ENCODE measurements at places on chromosomes 11 and 22. TPM values are rescaled to one million over a fixed set of nuclear protein-coding genes. Genes with fewer than 3 reads are reported as not detected.

- DNase-seq: no peak
Observed at GRCh38 chr11:58509748-58510147, 1.8 kb upstream of the OR5B21 start.

Gene RAB3IL1
- 6.6 TPM for polyA plus RNA-seq

DNA sequence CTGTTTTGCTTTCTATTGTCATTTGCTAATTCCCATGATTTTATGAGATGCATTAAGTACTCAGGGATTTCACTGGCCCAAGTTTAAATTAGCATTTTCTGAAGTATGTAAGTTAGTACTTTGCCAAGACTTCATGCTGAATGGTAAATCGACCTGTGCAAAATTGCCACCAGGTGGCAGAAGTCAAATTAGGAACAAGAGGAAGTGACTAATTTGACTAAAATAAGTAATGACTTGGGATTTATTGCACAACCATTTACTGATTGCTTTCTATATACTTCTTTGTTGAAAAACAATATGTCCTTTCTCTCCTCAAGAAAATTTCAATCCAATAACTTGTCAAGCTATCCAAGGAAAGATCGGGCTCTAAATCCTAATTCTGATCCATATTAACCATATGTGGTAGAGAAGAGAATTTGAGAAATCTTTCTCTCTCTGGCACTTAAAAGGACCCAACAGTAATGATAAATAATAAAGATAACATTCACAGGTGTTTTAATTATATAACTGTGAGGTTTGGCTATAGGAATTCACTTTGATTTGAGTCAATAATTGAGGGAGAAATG, 253.7 kb upstream of the CHORDC1 start:
- DNase-seq: no peak

DNA sequence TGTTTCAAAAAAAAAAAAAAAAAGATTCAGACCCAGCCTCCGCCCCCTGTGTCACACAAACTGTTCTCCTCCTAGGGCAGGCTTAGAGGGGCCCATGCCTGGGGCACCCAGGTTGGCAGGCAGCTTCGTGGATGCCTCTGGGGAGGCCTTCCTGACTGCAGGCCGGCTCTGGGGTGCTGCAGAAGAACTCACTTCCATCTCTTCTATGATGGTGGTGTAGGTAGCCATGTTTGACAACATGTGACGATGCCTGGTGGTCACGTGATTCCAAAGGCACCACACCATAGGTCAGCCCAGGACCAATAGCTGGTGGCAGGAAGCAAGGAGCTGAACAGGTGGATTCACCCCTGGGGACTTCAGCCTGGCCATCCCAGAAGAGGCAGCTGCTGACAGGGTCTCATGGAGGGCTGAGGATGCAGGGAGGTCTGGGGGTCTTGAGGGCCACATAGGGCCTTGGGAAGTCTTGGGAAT, 24.1 kb upstream of the CELSR1 start:
- peak; percentile 50 for DNase-seq

Gene ZNF280A
- polyA plus RNA-seq: 2.1 TPM

DNA sequence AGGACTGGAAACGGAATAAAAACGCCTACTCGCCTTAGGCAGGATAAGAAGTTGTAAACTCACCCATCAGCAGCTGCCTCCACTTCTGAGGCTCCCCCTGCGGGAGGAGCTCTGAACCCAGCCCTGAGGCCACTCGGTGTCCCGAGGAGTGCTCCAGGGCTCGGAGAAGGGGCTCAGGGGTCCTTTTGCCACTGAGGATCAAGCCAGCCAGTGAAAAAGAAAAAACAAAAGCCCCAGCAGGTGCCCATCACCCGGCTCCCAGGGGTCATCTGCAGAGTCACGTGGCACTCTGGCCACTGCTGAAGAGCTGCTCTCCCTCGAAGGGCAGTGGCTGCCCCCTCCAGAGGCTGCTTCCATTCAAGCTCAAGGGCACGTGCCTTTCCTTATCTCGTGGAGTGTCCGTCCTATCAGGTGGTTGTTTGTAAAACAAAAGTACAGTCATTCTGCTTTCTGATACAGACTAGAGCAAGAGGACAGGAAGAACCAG, 29.0 kb downstream of the NUP50 start:
- no peak for DNase-seq

GRCh38 chr11:46120346-46121300, 631 bp downstream of the PHF21A start:
- no peak for DNase-seq

DNA sequence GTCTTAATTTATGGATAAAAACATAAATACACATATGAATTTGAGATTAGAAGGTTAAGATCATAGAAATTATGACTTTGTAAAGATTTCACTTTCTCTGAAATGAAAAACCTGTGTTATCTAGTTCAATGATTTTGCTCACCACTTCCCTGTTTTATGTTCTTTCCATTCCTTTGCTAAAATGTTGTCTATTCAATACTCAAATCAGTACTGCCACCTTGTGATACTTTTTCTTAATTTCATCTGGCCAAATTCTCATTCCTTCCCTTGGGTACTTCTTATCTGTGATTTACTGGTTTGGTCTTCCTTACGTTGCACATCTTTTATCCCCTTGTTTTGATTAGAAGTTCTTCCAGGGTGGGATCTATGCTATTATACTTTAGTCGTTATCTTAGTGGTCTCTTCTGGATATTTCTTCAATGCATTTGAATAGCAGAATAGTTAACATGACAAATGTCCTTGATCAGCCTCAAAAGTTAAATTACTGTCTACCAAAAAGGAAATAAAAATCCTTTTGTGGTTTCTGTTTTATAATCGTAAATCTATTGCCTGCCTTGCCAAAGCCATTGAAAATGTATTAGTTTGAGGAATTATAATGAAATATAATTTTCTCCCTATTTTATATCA, 197.0 kb downstream of the PGR start:
- peak; percentile 26 for DNase-seq

Gene MOV10L1
- polyA plus RNA-seq: 0.30 TPM

DNA sequence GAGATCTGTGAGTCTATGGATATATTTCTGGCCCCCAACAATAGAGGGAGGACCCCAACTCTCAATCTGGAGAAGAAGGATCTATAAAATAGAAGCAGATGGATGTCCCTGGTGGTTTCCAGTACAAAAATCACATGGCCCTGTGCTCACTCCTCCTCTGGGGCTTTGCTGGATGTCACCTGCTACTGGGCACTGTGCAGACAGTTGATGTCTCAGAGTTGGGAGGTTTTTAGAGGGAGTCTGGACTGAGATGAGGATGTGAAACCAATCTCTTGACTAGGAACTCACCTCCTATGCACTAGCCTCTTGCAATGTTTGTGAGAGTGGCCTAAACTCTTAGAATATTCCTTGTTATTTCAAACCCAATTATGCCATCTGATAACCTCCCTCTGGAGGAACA, 107.2 kb downstream of the SCN3B start:
- no peak for DNase-seq

- DNase-seq: no peak
Observed at GRCh38 chr11:83982825-83983224, 696.7 kb upstream of the CCDC90B start.

Gene MB
- polyA plus RNA-seq: 6.9 TPM

DNA sequence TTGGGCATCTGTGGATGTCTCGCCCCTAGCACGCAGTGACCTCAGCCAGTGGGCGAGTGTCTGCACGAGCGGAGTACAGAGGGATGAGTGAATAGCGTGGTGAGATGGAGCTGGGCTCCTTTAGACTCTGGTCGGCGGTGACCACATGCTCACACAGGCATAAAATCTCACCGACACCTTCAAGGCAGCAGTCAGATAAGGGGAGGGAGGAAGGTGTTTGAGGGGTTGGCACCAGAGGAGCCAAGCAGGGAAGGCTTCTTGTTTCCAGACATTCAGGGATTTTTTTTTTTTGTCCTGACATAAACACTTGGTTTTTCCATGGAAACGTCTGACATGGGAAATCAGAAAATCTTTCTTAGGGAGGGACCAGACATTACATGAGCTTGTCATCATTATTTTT, 35.8 kb downstream of the GRIK4 start:
- no peak for DNase-seq

GRCh38 chr11:114762408-114762807, 84.1 kb downstream of the NXPE2 start:
- DNase-seq: peak; percentile 15

Gene MS4A12
- not detected for polyA plus RNA-seq

DNA sequence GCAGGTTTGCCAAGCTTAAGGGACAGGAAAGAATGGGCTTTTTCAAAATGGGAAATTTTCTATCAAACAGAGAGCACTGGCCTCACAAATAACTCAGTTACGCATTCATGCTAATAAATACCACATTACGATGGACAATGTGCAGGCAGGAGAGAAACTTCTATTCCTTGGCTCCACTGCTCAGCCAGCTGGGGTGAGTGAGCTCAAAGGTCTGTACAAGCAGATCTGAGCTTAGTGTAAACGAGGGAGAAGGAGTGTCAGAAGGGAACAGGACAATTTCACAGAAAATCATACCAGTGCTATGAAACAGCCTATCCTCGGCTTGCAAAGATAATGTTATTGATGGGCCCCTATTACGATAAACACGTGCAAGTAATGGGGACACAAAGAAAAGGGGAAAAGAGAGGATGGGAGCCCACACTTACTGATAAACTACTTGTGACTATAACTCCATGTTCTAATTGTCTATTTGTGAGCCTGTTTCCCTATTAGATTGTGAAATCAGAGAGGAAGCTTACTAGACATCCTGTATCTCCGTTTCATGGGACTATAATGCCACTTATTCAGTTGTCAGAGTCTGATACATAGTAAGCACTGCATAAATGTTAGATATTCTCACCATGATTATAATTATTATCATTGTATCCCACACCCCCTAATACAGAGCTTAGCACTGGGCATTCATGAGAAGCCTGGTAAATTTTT, 46.3 kb downstream of the AMOTL1 start:
- DNase-seq: no peak

Gene SMC1B
- polyA plus RNA-seq: 0.03 TPM

- no peak for DNase-seq
Observed at GRCh38 chr11:13635290-13635689, 33.2 kb upstream of the FAR1 start.

DNA sequence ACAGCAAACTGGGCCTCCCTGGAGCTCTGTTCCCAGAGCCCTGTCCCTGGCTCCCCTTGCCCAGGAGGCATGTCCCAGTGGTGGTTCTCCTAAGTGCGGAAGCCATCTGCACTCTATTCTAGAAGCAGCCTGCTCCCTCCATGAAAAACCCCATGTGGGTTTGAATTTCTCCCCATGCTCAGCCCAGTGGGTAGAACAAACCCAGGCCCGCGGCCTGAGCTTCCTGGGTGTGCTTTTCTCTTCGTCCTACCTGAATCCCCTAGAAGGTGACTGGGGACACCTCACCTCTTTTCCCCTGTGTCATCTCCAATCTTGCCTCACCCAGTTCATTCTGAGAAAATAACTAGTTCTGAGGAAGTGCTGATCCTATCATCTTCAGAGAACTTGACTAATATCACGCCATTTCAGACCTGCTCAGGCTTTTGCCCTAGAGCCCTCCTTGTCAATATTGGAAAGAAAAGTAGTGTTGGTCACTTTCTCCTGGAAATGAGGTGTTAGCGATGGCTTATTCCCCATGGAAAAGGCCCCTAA, 15.9 kb downstream of the IL10RA start:
- DNase-seq: no peak

DNA sequence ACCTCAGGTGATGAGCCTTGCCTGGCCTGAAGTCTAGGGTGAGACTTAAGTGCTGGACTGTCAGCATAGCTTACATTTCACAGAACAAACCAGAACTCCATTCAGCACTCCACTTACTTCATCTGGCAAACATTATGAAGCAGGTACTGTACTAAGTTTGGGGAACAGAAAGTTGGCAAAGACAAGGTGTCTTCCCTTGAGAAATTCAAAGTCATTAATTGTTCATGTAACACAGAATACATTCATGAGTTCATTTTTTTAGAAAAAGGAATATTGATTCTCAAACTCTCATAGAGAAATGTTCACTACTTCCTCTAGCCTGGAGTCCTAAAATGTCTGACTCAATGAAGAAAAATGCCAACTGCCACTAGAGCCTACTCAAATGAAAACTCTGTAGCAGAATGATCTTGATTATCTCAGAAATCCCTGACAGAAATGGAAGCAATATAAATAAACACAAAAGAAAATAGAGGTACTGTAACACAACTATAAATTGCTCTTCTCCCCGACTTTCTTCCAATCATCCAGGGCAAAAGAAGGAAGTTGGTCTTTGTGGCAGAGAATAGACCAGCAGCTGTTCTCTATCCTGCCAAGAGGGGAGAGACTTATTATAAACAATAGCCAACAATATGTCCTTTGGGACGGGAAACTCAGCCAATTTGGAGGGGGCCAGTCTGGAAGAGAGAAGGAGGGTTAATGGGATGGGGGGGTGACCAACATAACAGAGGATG, 129.2 kb upstream of the MTMR2 start:
- DNase-seq: no peak

DNA sequence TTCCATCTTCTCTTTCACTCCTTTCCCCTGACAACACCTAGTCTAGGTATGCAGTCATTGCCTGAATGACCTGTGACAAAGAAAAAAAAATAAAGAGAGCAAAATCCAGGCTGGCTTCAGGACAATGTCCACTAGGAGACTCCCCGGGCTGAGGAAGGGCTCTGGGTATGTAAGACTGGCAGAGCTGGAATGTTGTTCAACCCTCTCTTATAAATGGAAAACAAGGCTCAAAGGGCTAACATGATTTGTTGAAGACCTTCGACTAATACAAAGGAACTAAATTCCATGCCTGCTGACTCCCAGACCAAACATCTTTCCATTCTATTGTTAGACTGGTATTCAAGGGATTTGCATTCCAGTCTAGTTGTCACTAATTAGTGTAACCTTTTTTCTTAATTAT, 122.2 kb downstream of the ARL14EP start:
- DNase-seq: no peak

Gene RAB30
- polyA plus RNA-seq: 3.9 TPM

DNA sequence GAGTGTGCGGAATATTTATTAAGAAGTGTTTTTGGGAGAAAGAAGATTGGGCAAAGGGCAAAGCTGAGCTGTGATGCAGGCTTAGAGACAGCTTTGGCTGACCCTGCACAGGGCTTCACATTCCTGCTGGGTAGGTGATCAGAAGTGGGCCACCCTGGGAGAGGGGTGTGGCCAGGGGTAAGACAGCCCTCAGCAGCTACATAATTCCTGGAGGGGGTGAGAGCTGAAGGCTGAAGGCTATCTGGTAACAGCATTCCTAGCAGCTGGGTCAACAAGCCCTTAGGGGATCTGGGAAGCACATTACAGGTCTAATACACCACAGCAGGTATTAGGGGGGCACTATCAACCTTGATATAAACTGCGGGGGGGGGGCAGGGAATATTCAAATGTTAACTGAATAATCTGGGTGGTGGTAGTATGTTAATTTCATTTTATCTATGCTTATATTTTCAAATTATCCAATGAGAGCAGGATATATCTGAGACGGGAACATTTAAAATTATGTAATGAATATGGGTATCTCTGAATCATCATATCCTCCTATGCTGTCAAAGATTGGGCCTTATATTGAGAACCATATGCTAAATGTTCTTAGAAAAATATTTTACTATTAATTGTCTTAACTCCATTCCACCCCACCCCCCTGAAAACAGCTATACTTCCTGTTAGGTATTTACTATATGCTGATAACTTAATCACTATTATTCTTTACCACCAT, 5.9 kb downstream of the OOSP1 start:
- no peak for DNase-seq

All from A549 (cell line).